Naive thymus-derived CD4-positive, alpha-beta T cell (primary cell): ENCODE measurements at places on chromosomes 5 and 9.

- DNase-seq, result no peak
Measured at GRCh38 chr9:20023210-20023905, 234.5 kb upstream of the SLC24A2 start.

GRCh38 chr9:4289411-4290326 is 10.2 kb downstream of the GLIS3 start:
- no peak for DNase-seq

DNA sequence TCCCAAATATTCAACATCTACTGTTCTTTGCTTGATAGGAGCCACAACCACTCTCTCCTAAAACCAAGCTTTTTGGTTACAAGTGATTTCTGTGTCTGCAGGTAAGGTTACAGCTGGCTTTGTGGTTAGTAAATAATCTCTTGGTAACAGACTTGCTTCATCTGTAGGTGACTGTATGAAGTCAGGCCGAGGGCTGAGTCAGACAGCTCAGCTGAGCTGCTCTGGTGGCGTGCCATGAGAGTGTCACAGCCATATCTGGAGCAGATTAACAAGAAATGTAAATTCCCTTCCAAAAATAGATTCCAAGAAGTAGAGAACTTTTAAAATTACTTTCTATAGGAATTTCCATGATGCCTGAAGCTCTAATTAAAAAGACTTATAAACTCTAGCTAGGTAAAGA is 23.7 kb upstream of the TAS2R1 start:
- DNase-seq, result no peak

DNA sequence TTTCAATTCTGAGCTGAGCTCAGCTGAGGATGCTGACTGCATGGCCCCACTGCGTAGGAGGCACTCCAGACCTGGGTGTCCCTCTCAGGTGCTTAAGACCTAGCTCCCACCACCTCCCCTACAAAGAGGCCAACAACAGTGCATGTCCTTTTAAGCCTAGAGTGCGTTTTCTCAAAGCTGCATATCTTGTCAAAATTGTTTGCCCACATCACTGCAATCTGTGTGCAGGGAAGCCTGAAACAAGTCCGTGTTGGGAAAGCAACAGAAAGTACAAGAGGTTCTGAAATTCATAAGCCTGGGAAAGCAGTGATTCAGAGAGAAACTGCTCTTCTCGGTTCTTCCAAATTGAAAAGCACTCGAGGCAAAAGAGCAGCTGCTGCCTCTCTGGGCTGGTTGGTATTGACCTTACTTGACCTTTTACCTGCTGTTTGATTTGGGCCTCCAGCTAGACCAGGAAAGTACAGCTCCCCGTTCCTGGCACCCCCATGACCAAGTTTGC is 238.4 kb downstream of the NR2F1-AS1 start:
- DNase-seq, result no peak

DNA sequence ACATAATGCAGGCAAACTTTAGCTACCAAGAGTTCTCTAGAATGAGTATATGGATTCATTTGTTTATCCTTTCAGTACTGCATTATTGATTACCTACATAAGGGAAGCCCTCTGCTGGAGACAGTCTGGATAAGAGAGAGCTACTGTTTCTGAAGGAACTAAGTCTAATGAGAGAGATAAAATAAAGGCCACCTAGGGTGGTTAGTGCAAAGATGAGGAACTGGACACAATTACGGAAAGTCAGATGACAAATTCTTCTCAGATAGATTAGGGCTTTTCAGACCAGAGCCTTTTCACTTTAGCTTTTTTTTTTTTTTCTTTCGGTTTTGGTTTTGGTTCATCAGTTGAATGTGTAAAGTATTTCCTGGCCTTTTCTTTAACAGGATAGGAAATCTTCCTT is 31.3 kb downstream of the ISOC1 start:
- DNase-seq, result no peak

GRCh38 chr9:99823681-99824377 is 2.1 kb downstream of the NR4A3 start:
- DNase-seq, result peak; percentile 90

DNA sequence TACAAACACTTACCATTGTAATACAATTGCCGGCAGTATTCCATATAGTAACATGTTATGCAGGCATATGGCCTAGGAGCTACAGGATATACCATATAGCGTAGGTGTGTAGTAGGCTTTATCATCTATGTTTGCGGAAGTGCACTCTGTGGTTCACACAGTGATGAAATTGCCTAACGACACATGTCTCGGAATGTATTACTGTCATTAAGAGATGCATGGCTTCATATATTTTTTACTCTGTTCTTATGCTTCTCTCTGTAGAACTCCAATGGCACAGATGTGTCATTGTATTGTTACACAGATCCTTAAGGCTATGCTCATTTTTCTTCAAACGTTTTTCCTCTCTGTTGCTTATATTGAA is 19.2 kb upstream of the ANKRD18A start:
- no peak for DNase-seq

- no peak for DNase-seq
Measured at GRCh38 chr5:149559706-149560105, 8.5 kb upstream of the CSNK1A1 start.

DNA sequence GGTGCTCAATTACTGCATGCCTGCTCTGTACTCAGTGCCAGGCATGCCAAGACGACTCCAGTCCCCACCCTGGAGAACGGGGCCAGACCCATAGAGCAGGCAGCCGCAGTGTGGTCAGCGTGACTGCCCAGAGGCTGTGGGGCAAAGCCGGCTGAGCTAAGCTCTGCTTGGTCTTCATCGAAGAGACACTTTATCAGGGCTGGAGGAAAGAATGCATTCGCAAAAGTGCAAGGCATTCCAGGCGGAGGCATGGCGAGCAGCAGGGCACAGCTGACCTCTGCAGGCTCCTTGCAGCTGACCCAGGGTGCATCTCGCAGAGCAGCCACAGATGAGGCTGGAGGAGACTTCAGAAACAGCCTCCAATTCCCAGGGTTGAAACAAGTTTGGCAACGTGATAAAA is 13.6 kb downstream of the MED27 start:
- no peak for DNase-seq

DNA sequence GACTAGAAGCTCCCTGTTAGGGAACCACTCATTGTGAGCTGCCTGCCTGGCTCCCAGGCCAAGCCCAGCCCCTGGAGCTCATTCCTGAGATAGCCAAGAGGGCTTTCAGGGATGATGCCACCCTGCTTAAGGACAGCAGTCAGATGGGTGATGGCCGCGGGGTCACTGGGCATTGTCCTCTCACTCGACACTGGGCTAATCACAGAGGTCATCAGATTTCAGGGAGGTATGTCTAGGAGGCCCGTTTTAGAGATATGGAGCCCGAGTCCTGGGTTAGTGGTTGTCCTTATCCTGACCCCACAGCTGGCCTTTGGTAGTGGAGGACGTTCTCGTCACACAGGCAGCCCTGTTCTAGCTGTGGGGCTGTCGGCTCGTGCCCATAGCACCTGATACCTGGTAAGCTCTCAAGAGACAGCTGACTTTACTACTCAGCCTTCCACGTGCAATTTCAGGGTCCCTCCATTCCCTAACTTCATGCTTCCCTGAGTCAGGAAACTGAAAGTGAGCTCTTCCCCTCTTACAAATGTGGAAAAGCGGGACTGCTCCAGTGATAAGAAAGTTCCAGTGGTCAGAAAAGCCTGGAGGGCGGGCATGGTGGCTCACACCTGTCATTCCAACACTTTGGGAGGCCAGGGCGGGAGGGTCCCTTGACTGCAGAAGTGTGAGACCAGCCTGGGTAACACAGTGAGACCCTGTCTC is 7.1 kb upstream of the PTGES start:
- DNase-seq, result no peak

DNA sequence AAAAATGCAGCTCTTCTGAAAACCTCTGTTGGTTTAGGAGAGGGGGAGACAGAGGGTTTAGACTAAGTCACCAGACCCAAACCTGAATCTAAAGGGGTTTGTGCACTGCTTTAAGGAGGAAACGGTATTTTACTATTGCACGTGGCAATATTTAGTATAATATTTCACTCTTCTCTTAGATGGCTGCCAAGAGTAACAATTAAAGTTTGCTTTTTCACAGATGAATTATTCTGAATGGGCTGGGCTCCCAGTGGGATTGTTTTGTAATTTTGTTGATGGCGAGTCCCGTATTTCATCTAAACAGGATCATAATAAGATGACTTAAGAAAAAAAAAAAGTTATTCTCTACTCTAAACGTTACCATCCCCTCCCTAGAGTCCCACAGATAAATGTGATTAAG is 245.4 kb downstream of the PCSK5 start:
- DNase-seq, result no peak

GRCh38 chr9:80797831-80798688 is 891.3 kb downstream of the TLE1 start:
- DNase-seq, result no peak

DNA sequence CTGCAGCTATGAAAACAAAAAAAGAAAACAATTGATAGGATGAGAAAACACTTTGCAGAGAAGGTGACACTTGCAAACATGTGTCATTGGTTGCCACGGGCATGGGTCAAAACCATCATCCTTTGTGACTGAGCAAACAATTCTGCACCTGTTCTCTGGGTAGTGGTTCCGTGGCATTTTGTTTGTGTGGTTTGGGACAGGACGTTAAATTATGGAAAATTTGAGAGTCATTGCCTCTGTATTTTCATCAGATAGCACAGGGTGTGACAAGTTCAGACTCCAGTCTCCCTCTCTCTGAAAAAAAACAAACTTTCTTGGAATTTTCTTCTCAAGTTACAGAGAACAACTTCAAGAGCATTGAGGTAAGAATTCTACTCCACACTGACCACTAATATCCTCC is 113.4 kb upstream of the HMHB1 start:
- DNase-seq, result no peak

DNA sequence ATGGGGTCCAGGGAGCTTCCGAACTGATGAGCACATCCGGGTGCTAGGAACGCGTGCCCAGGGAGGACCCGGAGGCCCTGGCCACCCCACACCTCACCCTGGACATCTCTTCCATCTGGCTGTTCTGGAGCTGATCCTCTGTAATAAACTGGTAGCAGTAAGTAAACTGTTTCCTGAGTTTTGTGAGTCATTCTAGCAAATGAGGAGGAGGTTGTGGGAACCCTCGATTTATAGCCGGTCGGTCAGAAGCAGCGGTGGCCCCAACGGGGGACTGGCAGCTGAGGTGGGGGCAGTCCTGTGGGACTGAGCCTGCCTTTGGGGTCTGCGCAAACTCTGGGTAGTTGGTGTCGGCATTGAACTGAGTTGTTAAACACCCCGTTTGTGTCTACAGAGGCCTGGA is 15.4 kb upstream of the UBAC1 start:
- DNase-seq, result no peak

DNA sequence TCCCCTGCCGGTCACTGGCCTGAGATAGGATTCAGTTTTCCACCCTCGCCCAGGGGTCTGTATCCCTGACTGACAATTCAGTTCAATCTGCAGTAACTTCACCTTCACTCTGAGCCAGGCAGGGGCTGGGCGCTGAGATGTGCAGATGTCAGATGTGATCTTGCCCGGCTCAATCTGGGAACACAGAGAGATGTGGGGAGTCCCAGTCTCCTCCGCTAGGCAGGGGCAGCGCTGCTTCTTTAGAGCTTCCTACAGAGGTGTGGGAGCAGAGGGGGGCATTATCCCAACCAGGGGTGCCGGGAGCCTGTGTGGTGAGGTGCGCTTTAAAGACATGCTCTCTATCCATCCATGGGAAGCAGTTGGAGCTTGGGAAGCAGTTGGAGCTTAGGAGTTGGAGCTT is 14.6 kb downstream of the TMOD1 start:
- DNase-seq, result no peak

- DNase-seq, result no peak
Measured at GRCh38 chr5:148268566-148268965, at the start of gene SPINK13. Gene SPINK13 (plus strand): TSS chr5:148268794. CDS start chr5:148270073, 1,279 bp downstream.

DNA sequence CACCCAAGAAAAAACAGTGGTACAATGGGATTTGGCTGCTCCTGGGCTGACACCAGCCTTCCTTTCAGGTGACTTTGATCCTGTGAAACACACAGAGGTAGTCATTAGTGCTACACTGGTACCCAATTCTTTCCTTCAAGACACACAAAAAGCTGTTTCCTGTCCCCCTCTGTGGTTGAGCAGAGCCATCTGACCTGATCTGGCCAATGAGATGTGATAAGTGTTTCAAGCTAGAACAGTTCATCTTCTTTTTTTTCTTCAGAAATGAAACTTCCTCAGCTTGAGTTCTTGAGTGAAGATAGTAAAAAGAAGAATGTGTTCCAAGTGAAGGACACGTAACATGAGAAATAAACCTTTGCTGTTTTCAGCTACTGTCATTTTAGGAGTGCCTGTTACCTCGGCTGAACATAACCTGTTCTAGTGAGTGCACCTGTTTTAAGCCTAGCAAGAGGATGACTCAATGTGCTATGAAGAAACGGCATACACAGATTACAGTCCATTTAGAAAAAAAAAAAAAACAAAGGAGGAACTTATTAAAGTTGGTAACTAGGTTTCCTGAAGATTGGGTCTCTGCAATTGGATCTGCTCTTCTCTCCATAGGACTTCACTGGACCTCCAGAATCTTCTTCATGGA is 287.8 kb downstream of the GAS1 start:
- no peak for DNase-seq

- no peak for DNase-seq
Measured at GRCh38 chr9:96140296-96141127, 161.5 kb downstream of the HSD17B3 start.

DNA sequence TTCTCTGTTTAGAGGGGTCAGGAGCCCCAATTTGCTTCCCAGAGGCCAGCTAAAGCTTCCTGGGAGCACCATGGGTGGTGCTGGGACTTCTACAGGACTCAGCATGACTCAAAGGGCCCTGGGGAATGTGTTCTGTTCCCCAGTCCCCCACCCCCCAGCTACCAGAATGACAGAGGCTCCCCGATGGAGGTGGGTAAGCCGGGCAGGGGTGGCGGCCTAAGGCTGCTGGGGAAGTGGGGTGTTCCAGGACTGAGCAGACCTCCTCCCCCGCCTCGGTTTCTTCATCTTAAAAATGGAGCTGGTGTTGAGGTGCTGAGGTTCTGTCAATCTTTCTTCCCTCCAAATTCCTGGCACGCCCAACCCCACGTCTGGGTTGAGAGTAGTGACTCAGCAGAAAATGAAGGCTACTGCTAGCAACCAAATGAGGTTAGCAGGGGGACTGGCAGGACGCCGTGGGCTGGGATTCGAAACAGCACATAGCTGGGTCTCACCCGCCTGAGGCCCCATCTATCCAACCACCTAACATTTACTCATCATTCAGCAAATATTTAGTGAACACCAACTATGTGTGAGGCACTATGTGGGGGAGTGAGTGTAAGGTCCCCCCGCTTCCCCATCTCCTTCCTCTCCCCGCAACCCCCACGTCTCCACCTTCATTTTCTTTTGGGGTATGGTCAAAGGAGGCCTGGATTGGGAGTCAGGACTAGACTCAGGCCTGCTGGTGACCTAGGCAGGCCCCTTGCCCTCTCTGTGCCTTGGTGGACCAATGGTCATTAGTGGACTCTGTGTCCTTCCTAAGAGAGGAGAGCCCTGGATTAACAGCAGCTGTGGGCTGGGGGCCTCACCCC is 50.2 kb downstream of the C9orf50 start:
- no peak for DNase-seq
